GDM1 (cell line): ENCODE measurements at places on chromosomes 7 and 10.

GRCh38 chr7:66640802-66641525 is 12.3 kb downstream of the KCTD7 start:
- no peak for DNase-seq

DNA sequence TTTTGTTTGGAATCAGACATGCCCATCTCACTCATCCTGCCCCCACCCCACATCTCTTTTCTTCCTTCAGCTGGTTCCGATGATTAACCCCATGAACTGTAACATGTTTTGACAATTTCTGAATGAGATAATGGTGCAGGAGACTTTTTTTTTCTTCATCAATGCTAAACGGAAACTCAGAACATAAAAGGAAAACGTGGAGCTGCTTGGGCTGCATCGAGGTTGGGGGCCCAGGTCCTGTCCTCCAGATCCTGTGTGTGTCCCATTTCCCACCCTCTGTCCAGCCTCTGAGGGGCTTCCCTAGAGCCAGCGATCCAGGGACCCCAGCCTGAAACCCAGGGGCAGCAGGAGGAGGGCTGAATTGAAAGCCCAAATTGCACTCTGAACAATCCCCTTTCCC is 263.8 kb upstream of the GRB10 start:
- no peak for DNase-seq

DNA sequence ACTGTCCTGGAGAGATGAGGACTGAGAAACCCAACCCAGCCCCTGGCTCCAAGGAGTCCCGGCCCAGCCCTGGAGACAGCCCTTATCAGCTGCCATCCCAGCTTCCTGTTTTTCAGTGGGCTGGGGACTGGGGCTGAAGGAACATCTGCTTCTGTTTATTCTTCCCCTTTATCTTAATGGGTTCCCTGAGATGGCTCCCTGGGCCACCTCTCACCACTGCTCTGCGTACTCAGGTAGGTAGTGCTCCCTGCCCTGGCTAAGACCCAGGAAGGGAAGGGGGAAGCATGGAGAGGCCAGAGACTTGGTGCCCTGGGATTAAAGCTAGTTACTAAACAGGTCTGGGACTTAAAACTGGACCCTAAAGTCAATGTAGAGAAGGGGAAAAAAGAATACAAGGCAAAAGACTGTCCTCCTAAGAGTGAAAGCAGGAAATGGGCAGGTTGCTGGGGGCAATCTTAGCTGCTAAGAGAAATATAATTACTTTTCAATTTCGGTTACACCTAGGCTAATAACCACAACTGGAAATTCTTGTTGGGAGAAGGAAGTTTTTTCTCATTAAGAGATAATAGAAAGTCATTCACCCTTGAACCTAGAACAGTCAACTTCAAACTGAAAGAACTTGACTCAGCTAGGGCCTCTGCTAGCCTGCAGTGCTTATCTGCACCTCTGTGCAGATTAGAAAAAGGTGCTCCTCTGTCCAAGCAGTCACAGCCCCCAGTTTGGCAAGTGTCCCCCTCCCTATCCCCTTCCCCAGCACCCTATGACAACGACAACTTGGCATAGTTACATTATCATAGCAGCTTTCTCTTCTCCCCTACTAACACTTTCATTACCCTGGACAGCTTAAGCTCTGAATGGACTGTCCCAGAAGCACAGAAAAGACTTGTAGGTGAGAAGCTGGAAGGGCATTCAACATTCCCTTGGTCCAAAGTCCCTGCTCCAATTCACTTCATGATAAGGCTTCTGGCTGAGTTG is 65.6 kb upstream of the KDM7A start:
- peak; percentile 50 for DNase-seq

GRCh38 chr10:14926722-14927416 is 27.0 kb downstream of the DCLRE1C start:
- no peak for DNase-seq
